ENCODE measurements at places on chromosomes 2 and 18. TPM values are rescaled to one million over a fixed set of nuclear protein-coding genes. Genes with fewer than 3 reads are reported as not detected.

DNA sequence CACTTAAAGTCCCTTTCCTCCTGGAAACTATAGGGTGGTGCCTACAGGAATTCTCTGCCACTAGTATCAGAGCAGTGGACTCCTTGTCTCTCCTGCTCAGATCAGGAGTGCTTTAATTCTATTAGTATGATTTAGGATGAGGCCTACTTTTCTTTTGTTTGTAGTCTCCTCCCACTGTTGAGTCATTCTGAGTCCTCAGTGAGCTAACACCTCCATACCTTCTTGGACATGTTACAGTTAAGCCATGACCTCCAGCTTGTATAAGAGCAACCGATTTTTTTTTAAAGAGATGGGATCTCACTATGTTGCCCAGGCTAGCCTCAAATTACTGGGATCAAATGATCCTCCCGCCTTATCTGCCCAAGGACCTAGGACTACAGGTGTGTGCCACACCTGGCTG is 48.7 kb upstream of the OTOF start:
- peak; percentile 31 for ATAC-seq

DNA sequence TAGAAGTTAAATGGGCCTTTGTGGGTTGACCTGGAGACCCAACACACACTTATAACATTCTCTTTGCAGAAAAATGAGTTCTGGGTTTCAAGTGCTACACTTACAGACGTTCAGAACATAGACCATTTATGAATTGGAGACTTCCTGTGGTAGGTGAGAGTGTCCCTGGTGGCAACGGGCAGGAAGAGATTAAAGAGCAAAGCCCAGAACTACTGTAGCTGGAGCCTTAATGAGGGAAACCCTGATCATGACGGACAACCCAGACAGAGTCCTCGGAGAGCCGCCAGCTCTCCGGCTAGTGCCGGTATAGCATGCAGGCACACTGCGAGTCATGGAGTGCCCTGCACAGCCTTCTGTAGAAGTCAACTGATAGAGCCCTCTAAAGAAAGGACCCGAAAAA is 44.5 kb upstream of the RMDN2 start:
- ATAC-seq: no peak

- peak; percentile 52 for ATAC-seq
These were observed 279.1 kb downstream of the ZEB2 start for GRCh38 chr2:144240656-144241339.

- no peak for ATAC-seq
These were observed at the start of gene SULT1C2 for GRCh38 chr2:108288534-108289106. SULT1C2 (plus strand) TSS chr2:108288895; CDS start chr2:108293668, 4,773 bp downstream.

The TBR1 gene
- 0.06 TPM for total RNA-seq

The GULP1 gene
- total RNA-seq: not detected

The DAW1 gene
- 0.24 TPM for total RNA-seq

- no peak for ATAC-seq
These were observed 196.3 kb upstream of the PKDCC start for GRCh38 chr2:41851554-41851953.

The PSD4 gene
- total RNA-seq: 300 TPM

The NAB1 gene
- total RNA-seq: 35.6 TPM

DNA sequence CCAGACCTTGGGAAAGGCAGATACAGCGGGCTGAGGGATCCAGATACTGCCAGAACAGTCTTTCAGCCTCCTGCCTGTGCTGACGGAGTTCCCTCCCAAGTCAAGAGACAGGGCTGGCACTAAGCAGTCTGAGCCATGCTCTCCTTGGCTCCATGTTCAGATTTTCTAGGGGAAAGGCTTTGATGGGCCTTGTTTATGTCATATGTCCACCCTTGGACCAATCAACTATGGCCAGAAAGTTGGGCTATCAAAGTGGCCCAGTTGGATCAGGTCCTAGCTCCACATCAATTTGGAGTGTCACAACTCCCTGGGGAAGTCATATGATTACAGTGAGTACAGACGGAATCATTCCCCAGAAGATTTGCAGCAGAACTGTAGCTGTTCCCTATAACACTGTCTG is 152.0 kb downstream of the GREB1L start:
- no peak for ATAC-seq

GRCh38 chr2:217270485-217271121 is 410.7 kb upstream of the TNP1 start:
- no peak for ATAC-seq

DNA sequence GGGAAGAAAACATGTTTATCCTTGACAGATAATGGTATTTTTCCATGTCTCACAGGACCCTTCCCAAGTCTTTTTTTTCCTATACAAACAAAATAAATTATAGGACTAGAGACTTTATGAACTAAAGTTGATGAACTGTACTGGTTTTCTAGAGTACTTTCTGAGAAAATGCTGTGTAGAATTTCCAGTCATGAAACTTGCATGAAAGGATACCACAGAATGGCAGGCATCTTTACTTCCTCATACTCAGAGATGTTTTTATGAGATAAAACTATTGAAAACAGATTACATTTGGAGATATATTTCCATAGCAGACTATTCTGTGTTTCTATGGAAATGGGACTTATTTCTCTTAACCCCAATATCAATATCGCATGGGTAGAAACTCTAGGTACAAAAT is 403.5 kb downstream of the PARD3B start:
- ATAC-seq: peak; percentile 62

The DUSP2 gene
- 82.0 TPM for total RNA-seq

The EGR4 gene
- 0.11 TPM for total RNA-seq

- no peak for ATAC-seq
These were observed 1010.9 kb upstream of the NXPH2 start for GRCh38 chr2:139790807-139791752.

GRCh38 chr2:176917-177316 is 86.9 kb downstream of the SH3YL1 start:
- no peak for ATAC-seq

The RESP18 gene
- total RNA-seq: not detected

The PLCL1 gene
- 0.87 TPM for total RNA-seq

DNA sequence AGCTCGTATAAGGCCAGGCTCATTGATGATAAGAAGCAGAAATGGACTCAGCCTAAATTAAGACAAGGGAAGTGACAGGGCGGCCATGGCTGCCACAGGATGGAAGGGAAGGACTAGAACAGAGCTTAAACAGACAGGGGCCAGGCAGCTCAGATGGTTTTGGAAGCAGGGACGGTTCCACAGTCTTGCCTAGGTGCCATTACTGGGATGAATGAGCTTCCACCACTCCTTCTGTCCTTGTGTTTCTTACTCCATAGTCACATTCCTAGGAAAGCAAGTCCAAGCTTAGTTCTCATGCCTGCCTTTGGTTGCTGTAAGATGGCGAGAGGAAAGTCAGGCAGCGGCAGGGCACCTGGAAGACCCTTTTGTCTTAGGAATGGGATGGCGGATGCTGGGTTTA is 11.9 kb downstream of the GNLY start:
- no peak for ATAC-seq

GRCh38 chr2:74255660-74256213 is 57.3 kb downstream of the MTHFD2 start:
- ATAC-seq: no peak

The C2orf80 gene
- total RNA-seq: not detected

DNA sequence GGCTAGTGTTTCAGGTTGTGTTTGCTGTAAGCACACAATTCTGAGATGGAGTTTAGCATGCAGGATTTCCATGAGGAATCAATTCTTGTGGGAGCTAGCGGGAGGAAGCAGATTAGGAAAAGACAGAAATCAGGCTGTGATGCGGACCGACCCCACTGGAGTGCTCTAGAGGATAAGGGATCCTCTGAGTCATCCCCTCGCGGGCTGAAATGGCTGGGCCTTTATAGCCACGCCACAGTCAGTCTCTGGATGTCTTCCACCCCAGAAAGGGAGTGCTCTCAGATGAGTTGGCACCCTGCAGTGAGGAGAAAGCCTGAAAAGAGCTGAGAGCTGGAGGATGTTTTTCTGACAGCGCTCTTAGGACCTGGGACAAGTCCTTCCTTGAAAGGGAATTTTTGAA is 102.4 kb downstream of the GALNT3 start:
- ATAC-seq: no peak

The FBXO48 gene
- total RNA-seq: 2.0 TPM

The PPM1G gene
- total RNA-seq: 67.0 TPM

DNA sequence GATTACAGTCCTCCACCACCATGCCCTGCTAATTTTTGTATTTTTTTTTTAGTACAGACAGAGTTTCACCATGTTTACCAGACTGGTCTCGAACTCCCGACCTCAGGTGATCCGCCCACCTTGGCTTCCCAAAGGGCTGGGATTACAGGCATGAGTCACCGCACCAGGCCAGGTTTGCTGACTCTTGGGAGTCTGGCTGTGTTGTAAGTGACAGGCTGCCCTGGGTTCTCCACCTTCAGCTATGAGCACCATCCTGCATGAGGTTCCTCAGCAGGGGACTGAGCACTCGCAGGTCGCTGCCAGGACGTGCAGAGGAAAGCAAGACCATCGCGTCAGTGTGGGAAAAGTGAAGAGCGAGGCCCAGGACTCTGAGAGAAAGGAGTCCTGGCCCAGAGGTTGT is 112.6 kb upstream of the NDUFV2 start:
- no peak for ATAC-seq

DNA sequence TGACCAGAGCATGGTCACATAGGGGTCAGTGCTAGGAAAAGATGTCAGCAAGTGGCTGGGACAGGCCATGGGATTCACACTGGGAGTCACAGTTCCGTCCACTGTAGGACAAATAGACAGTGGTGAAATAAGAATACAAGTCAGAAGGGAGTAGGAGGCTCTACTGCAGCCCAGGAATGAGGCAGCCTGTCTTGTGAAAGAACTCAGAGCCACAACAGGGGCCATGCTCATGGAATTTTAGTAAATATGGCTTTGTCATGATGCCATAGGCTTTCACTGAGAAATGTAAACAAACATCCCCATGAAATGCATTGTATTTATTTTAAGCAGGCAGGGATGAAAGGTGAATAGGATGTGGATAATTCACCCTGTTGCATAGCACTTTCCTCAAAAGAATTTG is 504.3 kb downstream of the SOX11 start:
- no peak for ATAC-seq

DNA sequence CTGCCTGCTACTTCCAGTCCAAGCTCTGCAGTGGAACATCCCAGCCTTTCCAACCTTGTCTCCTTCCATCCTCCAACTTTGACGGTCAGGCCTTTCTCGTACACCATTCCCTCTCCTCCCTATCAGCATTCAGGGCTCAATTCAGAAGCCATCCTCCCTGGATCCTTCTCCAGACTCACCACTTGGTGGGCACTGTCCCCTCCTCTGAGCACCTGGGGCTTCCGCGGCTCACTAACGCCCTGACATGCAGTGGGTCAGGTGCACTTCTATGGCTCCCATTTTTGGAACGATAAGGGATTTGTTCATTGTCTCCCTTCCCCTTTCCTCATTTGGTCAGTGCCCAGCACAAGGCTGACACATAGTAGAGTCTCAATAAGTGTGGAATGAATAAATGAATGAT is 56.7 kb downstream of the TNS1 start:
- no peak for ATAC-seq

The RIOK3 gene
- total RNA-seq: 101 TPM

The SULT1C4 gene
- total RNA-seq: not detected

- ATAC-seq: peak; percentile 95
These were observed 49.9 kb downstream of the MTCL1 start for GRCh38 chr18:8754995-8755960.

- ATAC-seq: no peak
These were observed 722.7 kb downstream of the TSN start for GRCh38 chr2:122478117-122478516.

- no peak for ATAC-seq
These were observed 6.3 kb downstream of the COBLL1 start for GRCh38 chr2:164835302-164835701.

The CCDC85A gene
- not detected for total RNA-seq

DNA sequence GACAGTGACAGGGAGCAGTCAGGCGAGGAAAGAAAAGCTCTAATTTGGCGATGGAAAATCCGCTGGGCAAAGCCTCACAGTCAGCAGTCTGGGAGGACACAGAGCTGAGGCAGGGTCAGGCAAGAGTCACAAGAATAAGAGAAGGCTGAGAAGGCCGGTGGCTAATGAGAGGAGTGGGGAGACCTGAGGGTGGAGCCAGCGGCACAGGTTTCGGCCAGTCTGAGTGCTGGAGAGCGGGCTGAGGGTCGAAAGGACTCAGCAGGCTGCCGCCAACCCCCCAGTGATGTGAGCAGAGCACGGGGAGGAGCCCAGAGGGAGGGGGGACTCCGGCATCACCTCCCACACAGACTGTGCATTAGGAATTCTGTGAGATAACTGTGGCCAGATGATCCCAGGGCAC is 500.6 kb upstream of the MYT1L start:
- ATAC-seq: no peak

DNA sequence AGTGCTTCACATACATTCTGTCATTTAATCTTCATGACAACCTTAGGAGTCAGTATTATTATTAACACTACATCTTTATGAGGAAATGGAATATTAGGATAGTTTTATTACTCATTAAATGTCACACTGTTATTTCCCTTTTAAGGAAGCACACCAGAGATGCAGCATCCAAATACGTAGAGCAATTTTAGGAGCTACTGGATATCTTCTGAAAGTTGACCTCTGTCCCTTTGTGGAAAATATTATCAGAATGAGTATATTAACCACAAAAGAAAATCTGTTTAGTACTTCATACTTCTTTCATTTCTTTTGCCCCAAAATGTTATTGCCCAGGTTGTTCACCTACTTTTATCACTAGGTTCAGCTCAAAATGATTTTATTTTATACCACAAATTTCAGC is 72.9 kb upstream of the APCDD1 start:
- no peak for ATAC-seq

The HMSD gene
- total RNA-seq: 3.3 TPM

DNA sequence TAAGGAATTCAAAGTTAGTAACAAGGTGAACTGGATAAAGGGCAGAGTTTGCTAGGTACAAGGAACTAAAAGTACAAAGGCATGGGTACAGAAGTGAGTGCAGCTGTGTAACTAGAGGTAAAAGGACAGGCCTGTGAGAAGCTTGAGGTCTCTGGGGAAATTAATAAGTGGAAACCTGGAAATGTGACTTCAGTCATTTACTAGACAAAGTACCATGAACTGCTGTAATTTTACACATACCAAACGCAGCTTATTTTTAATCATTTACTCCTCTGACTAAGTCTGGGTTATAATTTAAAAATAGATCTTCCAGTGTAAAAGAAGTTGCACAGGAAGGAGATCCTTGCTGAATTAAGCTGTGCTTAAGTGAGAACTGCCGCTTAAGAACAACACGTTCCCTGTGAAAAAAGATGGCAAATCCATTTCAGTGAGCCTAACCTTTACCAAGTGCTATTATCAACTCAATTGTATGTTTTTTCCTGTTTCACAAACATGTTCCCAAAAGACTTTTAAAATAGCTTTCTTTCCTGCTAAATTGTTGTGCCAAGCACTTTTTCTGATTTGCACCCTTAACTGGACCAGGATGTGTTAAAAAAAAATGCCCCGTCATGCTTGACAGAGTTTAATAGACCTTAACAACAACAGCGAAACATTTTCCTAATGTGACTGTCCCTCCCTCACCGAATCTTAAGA is 44.3 kb downstream of the CALCRL start:
- ATAC-seq: no peak

DNA sequence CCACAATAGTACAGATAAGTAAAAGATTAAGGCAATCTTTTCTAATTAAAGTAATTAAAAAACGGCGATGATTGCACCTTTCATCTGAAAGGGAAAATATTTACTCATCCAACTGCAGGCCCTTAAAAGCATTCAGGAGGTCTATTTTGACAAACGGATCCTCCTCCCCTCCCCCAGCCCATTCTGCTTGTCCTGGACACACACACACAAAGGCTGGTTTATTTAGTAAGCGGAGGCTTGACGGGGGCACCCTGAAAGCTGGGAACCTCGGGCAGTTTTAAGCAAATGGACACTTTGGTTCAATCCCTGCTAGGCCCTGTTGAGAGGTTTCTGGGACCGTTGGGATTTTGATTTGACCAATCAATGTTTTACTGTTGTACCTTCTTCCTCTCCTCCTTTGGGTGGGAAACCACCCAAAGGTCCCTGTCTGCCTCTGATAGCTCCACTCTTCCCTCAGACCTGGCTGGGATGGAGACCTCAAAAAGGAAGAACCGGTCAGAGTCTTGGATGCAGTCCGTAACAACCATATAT is 135.8 kb upstream of the HAAO start:
- no peak for ATAC-seq
